ENCODE measurements at places on chromosomes 12 and 14. TPM values are rescaled to one million over a fixed set of nuclear protein-coding genes. Genes with fewer than 3 reads are reported as not detected.

The ETV6 gene
- 12.8 TPM for polyA plus RNA-seq

The KIF26A gene
- 9.1 TPM for polyA plus RNA-seq

The ATG2B gene
- polyA plus RNA-seq: 25.1 TPM

The REM2 gene
- polyA plus RNA-seq: 1.5 TPM

The CLEC4C gene
- not detected for polyA plus RNA-seq

The FBXW8 gene
- polyA plus RNA-seq: 22.8 TPM

The HOXC6 gene
- 21.8 TPM for polyA plus RNA-seq

The P2RX2 gene
- polyA plus RNA-seq: 0.86 TPM

The ASCL1 gene
- 0.11 TPM for polyA plus RNA-seq
